Omental fat pad (tissue), 4 donors: ENCODE measurements at places on chromosomes 3 and 15. TPM values are rescaled to one million over a fixed set of nuclear protein-coding genes. Genes with fewer than 3 reads are reported as not detected.

CLN6 gene
- total RNA-seq, result 19.7 TPM

PRSS50 gene
- total RNA-seq, result not detected

TRAK1 gene
- 36.9 TPM for total RNA-seq

SLC35G2 gene
- total RNA-seq, result 10.2 TPM

PLSCR2 gene
- not detected for total RNA-seq

IL20RB gene
- 3.3 TPM for total RNA-seq

RFTN1 gene
- total RNA-seq, result 61.4 TPM

KBTBD13 gene
- not detected for total RNA-seq

DNA sequence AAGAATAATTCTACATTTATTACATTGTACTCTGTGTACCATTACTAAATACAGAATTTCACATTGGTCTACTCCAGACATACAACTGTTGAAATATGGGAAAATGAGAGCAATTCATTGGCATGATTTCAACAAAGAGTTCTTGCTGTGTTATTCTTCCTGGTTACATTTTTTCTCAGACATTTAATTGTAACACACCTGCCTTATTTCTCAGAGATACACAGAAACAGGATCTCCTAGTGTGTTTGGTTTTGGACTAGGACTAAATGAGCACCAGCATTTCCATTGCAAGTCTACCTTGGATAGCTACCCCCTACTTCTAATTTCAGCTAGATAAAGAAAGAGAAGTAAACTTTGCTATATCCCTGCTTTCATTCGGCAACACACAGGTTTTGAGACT is 274.3 kb upstream of the CNTN4 start:
- no peak for DNase-seq

DNA sequence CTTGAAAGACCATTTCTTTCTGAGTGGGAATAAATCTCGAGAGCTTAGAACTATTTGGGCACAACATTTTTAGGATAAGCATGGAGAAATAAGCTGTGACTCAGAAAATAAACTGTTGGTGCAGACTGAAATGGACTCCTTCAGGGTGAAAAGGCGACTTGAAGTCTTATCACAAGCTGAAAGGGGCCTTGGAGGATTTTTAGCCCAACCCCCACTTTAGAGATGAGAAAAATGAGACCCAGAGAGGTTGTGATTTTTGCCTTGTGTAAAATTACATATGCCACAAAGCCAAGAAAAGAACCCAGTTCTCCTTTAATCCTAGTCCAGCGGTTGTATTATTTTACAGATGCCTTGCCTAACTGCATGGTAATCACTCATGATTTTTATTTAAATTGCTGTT is 1.5 kb downstream of the ATP1B3 start:
- DNase-seq, result no peak

DNA sequence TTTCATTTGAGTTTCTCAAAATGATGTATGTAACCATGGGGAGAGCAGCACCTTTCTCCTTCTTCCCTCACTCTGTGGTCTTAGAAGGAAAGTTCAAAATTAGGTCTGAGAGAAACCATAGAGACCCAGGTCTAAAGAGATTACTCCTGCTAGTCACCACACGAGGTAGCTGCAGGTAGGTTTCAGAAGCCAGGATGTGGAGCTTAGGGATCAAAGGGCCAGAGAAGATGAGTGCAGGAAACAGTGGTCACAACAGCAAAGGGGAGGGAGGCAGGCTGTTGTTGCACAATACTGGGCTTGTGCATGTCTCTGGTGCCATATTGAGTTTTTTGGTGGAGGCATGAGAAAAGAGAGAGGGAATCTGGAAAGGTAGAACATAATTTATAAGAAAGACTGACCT is 583.6 kb downstream of the AGBL1 start:
- no peak for DNase-seq

DNA sequence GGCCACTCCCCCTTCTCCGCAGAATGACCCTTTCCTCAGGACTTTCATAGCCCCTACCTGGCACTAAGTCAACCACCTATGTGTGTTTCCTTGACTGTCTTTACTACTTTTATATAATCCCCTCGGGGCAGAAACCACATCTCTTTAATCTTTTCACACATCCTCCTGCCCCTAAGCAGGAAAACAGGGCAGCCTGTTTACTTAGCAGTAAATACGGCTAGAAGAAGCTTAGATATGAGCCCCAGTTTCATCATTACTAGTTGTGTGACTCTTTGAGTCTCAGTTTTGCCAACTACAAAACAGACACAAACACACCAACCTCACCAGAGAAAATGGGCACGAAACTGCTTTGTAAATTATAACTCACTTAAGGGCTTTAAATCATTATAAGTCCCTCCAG is 98.3 kb downstream of the CYP19A1 start:
- DNase-seq, result no peak

DNA sequence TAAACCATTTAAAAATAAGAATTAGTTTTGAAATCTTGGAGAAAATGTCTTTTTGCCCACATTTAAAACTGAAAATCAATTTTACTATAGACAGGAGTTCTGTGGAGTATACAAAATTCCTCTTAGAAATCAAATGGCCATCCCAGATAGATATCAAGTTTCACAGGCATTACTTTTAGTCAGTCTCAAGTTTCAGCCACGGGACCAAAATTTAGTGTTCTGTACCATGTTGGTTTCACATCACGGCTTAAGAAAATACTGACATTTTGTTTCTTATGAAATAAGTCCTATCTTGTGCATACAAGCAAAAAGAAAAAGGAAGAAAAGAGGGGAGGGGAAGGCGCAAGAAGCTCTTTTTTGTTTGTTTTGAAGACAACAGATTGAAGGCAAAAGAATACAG is 45.7 kb downstream of the EIF2AK4 start:
- no peak for DNase-seq

- DNase-seq, result peak; percentile 69
Measured at GRCh38 chr15:92521624-92522008, 127.9 kb downstream of the ST8SIA2 start.

DNA sequence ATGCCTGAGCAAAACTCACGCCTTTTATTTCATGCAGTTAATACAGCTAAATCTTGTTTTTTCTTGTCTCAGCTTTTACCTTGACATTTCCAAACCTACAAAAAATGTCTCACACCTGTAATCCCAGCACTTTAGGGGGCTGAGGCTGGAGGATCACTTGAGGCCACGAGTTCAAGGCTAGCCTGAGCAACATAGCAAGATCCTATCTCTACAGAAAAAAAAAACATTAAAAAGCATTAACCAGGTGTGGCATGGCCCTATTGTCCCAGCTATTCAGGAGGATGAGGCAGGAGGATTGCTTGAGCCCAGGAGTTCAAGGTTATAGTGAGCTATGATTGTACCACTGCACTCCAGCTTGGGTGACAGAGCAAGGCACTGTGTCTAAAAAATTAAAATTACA is 3.9 kb upstream of the TMEM212 start:
- no peak for DNase-seq

GRCh38 chr15:62889141-62889661 is 153.3 kb upstream of the TPM1 start:
- DNase-seq, result no peak

GRCh38 chr3:23240171-23240785 is 37.2 kb downstream of the UBE2E2 start:
- no peak for DNase-seq

- DNase-seq, result no peak
Measured at GRCh38 chr15:94070356-94071295, 160.7 kb upstream of the MCTP2 start.

DNA sequence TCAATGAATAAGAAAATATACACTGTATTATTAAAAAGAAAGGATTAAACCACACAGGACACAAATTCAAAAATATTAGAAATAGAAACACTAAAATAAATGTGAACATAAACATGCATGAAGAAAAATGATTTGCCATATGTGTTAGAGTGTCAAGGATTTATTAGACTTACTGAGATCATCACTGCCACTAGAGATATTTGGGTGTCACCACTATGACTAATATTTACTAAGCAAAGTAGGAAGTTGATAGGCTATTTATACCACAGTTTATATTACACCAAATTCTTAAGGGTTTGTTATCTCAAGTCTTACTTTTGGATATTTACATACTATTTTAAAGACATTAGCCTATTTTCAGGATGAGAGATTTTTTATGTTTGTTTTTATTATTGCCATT is 575.0 kb upstream of the SGO1 start:
- DNase-seq, result no peak

- DNase-seq, result no peak
Measured at GRCh38 chr3:111591555-111591954, 3.6 kb downstream of the ZBED2 start.

DNA sequence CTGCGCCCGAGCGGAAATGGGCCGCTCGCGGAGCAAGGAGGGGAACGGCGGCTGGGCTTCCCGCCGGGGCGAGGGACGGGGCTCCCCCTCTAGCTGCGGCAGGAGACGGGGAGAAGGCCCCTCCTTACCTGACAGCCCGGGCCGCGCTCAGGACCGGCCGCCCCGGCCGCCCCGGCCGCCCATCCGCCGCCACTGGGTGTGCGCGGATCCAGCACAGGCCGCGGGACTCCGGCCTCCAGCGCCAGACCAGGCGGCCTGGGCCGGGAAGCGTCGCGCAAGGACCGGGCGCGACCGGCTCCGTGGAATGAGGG is 296 bp downstream of the TPRA1 start:
- no peak for DNase-seq

DNA sequence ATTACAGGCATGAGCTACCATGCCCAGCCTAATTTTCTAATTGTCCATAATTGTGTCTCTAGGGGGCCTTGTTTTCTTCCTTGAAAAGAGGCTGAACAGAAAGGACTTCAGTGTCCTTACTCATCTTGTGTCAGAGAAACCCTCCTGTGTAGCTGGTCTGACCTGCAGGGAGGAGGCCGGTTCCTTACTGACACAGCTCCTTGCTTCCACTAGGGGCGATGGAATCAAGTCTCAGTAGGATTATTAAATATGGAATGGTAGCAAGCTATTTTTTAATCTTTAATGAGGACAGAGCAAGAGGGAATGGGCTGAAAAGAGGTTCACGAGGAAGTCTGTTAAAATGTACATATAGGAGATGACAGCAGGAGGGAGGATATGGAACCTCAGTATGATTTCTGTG is 8.6 kb downstream of the LPCAT4 start:
- no peak for DNase-seq

GRCh38 chr15:38091078-38091645 is 156.7 kb downstream of the TMCO5A start:
- DNase-seq, result no peak

- DNase-seq, result no peak
Measured at GRCh38 chr3:112413074-112413473, 80.1 kb downstream of the CD200 start.

DNA sequence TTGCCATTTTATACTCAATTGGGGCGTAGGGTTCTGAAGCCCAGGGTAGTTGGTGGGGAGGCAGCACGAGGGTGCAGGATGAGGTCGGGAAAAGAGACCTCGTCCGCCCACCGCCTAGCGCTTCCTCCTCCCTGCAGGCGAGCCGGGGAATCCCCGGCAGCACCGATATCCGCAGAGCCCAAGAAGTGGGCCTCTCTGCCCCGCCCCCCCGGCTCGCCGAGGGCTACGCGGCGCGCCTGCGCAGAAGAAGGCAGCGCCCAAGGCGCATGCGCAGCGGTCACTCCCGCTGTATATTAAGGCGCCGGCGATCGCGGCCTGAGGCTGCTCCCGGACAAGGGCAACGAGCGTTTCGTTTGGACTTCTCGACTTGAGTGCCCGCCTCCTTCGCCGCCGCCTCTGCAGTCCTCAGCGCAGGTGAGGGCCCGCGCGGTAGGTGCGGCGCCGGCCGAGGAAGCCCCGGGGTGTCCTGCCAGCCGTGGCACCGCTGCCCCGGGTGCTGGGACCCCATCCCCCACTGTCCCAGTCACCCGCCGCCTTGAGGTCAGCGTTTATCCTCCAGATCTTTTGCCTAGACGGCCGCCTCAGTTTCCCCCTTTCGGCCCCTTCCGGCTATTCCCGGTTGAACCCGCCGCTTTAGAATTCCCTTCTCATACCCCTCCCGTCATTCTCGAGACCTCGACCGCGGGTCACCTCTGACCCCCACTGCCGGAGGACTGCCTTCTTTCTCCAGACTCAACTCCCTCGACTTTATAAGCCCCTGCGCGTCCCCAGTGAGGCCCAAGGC is at the start of gene ALAS1:
Gene ALAS1 (plus strand): TSS at position 319 of the 784 bp plus-strand sequence. CDS start 1,082 bp downstream, outside the sequence.
- peak; percentile 80 for DNase-seq

DNA sequence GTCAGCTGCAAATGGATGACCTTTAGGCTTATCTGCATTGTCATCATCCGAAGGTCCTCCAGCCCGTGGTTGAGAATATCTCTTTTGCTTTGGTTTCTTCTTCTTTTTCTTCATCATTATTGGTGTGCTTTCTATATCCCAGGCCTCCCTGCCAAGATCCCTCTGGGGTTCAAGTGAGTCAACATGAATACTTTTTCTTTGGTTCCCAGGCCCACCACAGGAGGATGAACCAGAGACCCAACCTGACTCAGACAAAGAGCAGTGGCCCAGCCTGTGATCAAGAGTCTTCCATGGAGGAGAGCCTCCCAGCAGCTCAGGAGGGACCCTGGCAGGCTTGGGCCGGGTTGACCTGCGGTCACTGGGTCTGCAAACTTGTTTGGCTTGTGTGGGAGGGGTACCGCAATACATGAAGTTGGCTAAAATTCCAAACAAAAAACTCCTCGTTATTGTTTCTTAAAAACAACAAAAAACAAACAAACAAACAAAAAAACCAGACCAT is 104.2 kb downstream of the MAP4 start:
- DNase-seq, result no peak

DNA sequence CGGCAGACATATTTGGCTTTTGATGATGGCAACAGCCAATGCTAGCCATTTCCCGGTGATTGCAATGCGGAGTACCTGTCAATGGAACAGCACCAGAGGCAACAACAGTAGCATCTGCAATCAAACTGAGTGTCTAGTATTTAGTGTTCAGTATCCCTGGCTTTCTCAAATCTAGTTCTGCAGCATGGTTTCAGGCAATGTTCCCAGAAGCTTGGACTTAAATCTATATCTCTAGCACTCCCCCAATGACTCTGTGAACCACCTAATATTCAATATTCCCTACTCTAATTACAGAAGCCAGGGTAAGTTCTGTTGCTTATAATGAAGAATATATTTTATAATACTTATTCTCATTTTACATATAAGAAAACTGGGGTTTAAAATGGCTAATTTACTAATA is 48.2 kb downstream of the TBL1XR1 start:
- no peak for DNase-seq

GRCh38 chr3:111473550-111473949 is 68.4 kb upstream of the CD96 start:
- DNase-seq, result no peak

GRCh38 chr3:191066669-191067068 is 132.4 kb upstream of the OSTN start:
- DNase-seq, result no peak
